ENCODE measurements at places on chromosomes 6 and 20. TPM values are rescaled to one million over a fixed set of nuclear protein-coding genes. Genes with fewer than 3 reads are reported as not detected.

DNA sequence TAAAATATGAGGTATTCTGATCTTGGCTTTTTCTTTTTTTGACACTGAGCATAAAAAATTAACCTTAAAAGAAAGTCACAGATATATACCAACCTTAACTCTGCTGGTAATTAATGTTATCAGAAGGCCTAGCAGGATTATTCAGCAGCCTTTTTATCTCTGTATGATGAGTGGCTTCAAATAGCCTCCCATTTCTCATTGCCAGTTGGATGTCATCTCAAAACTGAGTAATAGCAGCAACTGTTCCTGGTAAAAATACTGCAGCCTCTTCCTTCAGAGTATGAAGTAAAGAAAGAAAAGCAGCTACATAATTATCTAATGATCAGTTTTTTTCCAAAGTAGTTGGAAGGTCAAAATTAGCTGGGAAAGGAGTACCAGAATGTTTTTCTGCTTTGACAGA is 24.9 kb upstream of the HDGFL1 start:
- peak; percentile 24 for DNase-seq

- DNase-seq: no peak
Measured at GRCh38 chr20:4086771-4087687, 71.7 kb upstream of the RNF24 start.

Gene BEND6
- 12.6 TPM for total RNA-seq

DNA sequence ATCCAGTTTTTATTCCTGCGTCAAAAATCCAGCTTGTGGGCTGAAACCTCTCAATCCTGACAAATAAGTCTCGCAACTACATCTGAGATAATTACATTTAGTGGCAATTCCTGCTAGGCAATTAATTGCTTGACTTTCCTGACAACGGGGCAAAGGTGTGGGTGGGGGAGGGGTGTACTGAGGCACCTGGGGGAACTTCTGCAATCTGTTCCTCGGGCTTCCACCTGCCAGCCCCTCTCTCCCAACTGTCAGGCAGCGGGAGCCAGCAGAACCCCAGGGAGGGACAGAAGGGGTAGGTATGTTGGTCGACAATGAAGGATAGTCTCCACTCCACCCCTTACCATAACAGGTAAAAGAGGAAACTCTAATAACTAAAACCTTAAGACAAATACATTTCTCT is 6.8 kb downstream of the C6orf52 start:
- no peak for DNase-seq

DNA sequence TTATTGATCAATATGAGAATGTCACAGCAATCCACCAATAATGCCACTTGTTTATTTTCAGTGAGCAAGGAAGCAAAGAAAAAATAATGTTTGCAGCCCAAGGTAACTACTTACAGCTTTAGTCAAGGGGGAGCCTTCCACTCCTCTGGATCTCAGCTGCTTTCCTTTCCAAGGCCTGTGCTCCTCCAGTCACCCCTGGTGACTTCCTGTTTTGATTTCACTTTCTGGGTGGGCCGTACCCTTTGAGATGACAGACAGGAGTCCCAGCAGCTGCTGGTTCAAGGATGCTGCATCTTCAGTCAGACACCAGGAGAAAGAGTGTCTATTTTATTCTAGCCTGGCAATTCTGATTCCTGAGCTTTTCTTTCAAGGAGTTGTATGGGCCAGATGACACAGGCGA is 5.6 kb upstream of the VNN2 start:
- no peak for DNase-seq

- DNase-seq: no peak
Measured at GRCh38 chr6:28812778-28813569, 110.8 kb downstream of the TRIM27 start.

DNA sequence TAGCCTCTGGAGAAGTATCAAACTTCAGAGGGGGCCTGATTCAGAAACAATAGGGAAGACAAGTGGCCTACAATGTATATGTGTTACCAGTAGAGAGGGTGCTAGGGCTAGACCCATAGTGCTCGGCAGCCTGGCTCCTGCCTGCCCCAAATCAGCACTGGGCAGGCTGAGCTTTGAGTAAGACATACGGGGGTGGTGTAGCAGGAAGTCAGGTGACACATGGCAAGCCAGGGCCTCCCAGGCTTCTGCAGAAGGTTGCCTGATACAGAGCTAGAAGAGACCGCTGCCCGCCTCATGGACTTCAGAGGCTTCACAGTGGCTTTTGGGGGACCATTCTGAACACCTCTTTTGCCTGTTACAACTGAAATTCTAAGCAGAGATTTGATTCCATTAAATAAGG is 43.4 kb downstream of the RALY start:
- DNase-seq: no peak

- DNase-seq: no peak
Measured at GRCh38 chr6:43489277-43490072, 12.1 kb downstream of the TJAP1 start.

DNA sequence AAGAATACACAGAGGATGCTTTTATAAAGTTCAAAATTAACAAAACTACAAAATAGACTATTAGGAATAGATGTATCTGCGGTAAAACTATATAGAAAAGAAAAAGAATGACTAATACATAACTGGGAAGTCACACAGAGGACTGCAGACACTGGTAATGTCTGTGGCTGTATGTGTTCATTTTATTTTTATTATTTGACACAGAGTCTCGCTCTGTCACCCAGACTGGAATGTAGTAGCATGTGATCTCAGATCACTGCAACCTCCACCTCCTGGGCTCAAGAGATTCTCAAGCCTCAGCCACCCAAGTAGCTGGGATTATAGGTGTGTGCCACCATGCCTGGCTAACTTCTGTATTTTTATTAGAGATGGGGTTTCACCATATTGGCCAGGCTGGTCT is 38.9 kb downstream of the ESF1 start:
- DNase-seq: no peak

DNA sequence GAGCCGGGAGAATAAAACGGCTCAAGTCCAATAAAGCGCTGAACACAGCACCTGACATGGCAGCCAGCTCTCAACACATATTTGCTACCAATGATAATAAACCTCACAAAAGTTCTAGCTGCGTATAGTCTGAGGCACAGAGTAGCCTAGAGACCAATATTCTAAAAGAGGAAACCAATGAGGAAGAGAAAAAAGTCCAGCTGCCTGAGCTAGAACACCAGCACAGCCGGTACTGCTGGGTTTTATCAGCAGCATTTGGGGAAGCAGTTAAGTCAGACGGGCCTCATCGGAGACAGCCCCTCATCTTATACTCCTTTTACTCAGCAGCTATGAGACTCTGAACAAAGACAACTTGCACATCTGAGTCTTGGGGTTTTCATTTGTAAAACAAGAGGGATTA is 2.4 kb upstream of the RTF2 start:
- DNase-seq: no peak

- DNase-seq: no peak
Measured at GRCh38 chr6:131937226-131937625, 13.9 kb downstream of the CCN2 start.

- no peak for DNase-seq
Measured at GRCh38 chr6:85637579-85637978, 5.1 kb downstream of the SYNCRIP start.

GRCh38 chr20:39295301-39295700 is 333.2 kb downstream of the DHX35 start:
- peak; percentile 58 for DNase-seq

DNA sequence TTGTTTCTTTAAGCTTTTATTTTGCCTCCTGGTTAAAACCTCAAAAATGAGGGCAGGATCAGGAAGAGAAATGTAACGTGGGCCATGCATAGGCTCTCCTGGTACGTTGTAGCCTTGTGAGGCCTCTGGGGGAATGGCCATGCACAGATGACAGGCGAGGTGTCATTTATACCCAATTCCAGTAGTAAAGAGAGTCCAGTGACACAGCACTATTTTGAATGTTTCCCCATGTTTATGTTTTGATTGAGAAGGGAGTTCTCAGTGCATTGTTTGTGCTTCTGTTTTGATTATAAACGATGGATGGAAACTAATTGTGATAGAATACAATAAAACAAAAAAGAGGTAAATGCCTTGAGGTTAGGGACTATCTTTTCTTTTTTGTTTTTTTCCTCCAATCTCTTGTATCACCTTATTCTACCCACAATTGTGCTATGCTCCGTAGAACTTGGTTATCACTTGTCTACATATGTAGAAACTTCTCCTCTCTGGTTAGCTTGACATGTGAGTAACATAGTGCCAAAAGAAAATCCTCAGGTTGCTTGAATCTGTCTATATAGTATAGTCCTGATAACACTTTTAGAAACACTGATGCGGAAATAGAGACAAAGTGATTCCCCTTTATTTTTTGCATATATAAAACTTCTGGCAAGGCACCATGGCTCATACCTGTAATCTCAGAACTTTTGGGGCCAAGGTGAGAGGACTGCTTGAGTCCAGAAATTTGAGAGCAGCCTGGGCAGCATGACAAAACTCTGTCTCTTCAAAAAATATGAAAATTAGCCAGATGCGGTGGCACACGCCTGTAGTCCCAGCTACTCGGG is 6.9 kb upstream of the SMIM28 start:
- DNase-seq: no peak

- no peak for DNase-seq
Measured at GRCh38 chr20:16257021-16257420, 316.2 kb downstream of the KIF16B start.

- no peak for DNase-seq
Measured at GRCh38 chr6:121516331-121516730, 80.9 kb downstream of the GJA1 start.

DNA sequence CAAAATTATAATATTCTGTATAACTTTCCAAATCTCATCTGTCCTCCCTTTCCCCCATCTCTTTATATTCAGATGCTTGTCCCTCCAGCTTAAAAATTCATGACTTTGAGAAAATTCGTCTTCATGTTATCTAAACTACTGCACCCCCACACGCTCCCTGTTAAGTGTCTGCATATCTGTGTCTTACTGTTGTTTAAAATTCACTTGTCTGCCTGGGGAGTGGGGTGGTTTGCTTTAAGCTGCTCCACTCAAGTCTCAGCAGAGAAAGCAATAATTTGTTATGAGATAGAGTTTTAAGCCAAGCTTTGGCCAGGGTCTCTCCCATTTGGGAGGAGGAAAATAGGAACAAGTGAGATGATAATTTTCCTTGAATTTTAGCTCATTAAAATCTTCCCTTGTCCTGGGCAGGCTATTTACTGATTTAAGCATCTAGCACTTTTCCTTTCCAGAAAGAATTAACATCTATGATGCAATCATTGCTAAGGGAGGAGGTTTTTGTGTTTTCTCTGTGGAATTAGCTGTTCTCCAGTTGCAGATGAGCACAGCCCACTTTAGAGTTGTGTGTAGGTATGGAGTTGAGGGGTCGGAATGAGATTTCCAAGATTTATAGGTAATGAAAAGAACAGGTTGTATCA is 36.8 kb downstream of the MTHFD1L start:
- DNase-seq: peak; percentile 45

DNA sequence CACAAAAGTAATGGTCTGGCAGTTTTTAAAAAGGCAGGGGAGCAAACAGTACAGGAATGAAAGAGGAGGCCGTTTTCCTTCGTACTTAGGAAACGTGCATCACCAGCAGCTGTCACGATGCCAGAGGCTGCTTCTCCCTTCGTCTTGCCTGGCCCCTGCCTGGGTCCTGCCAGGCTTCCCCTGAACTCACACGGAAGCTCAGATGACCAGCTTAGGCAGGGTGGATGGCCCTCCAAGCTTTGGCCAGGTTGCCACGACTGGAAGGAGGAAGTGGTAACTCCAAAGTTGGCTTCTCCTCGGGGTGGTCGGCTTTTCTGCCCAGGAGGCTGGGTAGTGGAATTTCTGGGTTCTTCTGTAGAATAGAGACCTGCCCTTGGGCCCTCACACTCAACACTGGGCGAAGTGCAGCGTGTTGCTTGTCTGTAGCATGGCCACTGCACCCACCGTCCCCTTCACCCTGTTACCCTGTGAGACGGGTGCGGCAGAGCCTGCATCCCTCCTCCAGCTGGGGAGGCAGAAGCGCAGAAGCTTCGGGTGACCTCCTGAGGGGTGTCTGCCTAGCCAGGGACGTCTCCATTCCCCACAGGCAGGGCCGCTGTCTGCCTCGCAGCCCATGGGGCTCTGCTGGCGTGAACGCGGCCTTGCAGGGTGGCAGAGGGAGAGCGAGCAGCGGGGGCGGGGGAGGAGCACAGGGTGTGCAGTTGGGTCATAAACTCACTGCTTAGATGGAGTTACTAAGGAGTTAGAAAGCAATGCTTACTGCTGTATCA is 18.4 kb upstream of the RBM38 start:
- no peak for DNase-seq

GRCh38 chr20:30892541-30893345 is 364.7 kb upstream of the DEFB115 start:
- DNase-seq: no peak

DNA sequence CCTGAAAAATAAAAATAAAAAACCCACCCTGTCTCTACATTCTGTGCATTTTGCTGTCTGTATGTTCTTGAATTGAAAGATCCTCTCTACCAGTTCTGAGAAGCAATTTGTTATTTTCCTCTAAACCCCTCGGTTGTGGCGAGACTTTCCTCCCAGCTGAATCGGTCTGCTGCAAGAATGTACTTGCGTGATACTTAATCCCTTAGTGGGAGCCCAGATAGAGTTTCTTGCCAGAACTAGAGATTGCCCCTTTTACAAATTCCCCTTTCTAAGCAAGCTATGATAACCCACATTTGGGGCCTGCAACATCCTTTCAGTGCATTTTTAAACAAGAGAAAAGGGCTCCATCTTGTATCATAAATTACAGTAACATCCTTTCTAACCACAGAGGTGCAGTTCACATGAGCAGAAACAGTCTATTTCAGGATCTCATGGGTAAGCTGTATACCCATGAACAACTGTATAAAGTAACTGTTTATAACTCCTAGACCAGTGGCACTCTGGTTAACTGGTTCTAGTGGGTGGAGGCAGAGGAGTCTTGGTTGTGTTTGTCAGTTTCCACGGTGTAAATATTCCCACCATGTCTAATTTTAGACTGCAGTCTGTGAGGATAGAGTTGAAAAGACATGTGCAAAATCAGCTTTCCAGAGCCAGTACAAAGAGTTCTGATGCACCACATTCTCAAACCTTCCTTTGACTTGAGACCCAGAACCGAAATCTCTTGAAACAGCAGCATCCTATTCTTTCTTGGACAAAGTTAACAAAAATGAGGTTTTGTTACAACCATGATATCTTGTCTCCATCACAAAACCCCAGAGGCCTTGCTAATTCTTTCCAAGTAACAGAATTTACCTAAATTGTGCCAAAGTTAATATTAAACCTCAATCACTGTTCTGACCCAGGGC is 113.1 kb upstream of the ZNF217 start:
- peak; percentile 59 for DNase-seq

DNA sequence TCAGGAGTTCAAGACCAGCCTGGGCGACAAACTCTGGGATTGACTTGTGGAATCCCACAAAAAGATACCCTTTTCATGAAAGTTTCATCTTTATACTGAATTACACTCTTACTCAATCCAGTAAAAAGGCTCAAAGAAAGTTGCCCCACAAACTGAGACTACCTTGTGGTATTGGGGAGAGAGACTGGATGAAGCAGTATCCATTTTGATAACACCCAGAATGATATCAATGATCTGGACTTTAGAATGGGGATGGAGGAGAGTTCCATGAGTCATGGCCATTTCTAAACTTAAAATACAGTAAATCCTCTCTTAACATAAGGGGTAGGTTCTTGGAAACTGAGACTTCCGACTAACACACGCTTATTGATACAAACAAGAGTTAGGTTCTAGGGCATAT is 4.7 kb downstream of the STAU1 start:
- no peak for DNase-seq

GRCh38 chr6:158071121-158072082 is 89.7 kb downstream of the SYNJ2 start:
- no peak for DNase-seq

- peak; percentile 97 for DNase-seq
Measured at GRCh38 chr6:157148391-157149323, 174.7 kb downstream of the TMEM242 start.

GRCh38 chr6:24099181-24099580 is 26.8 kb upstream of the NRSN1 start:
- DNase-seq: no peak

- DNase-seq: no peak
Measured at GRCh38 chr6:23633996-23634395, 492.0 kb upstream of the NRSN1 start.

Data from fibroblast of lung (primary cell).